ENCODE measurements at places on chromosomes 12 and 14.

GRCh38 chr14:90681929-90682328 is 134.3 kb downstream of the TTC7B start:
- DNase-seq: no peak

- DNase-seq: no peak
Measured at GRCh38 chr14:98803196-98803595, 468.8 kb downstream of the BCL11B start.

GRCh38 chr14:71783088-71783487 is 149.1 kb upstream of the RGS6 start:
- DNase-seq: no peak

DNA sequence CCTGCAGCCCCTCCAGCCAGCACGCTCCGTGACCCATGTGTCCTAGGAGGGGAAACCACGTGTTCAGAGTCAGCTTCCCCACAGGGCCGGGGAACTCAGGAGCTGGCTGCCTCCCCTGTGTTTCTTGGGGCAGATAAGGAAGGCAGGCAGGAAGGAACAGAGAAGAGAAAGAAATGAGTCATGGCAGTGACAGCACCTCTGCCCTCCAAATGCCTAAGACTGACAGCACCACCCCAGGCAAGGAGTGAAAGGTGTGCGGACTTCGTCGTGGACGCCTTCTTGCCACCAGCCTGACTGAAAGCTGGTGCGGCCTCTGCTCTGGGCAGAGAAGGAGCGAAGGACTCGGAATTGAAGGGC is 167.0 kb upstream of the FKBP4 start:
- no peak for DNase-seq

DNA sequence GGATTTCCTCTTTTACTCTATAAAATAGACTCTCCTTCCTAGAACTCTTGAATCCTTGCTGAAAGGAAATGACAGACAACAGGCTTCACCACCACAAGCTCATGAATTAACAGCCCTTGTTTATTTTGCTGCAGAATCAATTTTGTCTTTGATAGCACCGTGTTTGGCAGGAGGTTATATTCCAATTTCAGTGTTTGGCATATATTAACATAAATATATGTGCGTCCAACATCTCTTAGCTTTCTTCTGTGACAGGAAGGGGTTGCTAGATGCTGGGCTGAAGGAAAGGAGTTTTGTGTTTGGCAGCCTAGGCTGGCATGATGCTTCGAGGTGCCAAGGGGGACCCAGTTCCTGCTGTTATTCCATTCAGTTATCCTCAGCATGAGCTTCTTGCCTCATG is 126.4 kb downstream of the TMEM132C start:
- DNase-seq: no peak

DNA sequence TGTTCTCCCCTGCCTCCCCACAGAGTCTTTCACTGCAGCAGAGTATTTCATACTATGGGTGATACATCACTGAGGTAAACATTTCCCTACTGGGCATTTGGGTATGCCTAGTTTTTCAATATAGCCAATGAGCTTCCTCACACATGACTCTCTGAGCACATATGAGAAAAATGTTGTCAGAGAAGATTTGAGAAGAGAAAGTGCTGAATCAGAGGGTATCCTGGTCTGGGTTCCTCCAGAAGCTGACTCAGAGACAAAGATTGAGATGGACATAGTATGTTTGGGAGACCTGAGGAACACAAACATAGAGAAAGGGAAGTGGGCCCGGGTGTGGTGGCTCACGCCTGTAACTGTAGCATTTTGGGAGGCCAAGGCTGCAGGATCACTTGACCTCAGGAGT is 12.6 kb downstream of the SLC8B1 start:
- no peak for DNase-seq

- DNase-seq: no peak
Measured at GRCh38 chr14:106024983-106025604, 498.7 kb downstream of the TMEM121 start.

GRCh38 chr14:54730156-54730961 is 163.4 kb downstream of the SAMD4A start:
- DNase-seq: no peak

DNA sequence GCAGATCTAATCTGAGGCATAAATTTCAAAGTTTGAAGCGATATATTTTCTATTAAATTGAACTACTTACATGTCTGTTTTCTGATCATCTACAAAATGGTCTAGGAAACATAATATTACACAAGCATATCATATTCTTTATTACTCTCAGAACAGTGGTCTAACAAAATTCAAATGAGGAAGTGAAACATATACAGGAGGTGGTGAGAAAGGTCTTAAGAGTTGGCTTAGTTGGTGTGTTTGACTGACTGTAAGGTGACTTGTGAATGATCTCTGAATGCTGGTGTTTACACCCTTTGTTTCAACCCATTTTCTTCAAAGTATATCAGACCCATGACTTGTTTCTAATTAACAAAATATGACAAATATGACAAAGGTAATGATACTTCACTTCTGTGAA is 1156.8 kb downstream of the SLC16A7 start:
- DNase-seq: no peak

- no peak for DNase-seq
Measured at GRCh38 chr12:3700861-3701260, 52.0 kb downstream of the CRACR2A start.

DNA sequence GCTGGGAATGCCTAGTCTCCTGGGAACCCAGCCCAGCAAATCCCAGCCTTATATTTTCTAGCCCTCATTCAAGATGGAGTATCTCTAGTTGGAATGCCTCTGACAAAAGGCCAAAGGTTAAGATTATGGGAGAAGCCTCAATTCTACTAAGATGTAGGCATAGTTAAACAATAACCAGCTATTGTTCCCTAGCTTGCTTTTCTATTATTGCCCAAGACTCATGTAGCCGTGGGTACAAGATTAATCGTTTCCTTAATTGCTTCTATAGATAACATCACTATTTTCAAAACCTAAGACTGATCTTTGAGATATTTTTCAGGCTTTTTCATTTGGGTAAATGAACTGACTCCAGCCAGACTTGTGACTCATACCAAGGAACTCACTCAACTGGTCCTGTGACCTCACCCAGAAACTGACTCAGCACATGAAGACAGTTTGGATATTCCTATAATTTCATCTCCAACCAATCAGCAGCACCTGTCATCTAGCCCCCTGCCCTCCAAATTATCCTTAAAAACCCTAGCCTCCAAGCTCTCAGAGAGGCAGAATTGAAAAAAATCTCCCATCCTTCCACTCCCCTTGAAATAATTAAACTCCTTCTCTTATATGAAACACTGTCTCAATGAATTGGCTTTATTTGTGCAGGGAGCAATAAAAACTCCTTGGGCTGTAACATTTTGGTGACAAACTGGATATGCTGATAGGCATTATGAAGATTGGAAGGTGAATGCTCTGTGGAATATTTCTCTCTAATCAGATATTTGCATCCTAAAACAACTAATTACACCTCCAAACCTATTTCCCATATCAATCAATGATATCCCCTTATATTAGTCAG is 589.0 kb downstream of the C12orf50 start:
- DNase-seq: no peak

- no peak for DNase-seq
Measured at GRCh38 chr14:85811340-85811739, 281.4 kb downstream of the FLRT2 start.

Data from activated gamma-delta T cell (primary cell).